ENCODE measurements at places on chromosomes 1 and 21. TPM values are rescaled to one million over a fixed set of nuclear protein-coding genes. Genes with fewer than 3 reads are reported as not detected.

The ARHGAP30 gene
- total RNA-seq, result 6.6 TPM

The LCE3E gene
- total RNA-seq, result not detected

DNA sequence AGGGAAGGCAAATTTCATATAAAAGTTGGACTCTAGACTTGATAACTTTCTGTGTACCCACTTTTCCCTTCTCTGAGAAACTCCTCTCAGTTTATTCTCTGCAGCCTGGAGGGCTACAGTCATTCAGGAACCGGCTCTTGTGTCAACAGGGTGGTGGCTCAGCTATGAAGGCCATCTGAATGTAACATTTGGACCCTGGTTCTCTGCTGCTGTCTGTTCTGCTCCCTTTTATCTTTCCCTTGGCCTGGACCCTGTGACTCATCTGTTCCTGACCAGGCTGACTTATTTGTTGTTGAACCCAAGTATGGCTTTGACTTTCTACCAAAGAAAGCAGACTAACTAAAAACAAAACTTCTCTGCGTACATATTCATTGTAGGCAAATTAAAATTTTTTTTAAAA lies 75.4 kb downstream of the CENPF start:
- no peaks in the 10 kb centered on the region for H3K4me1 ChIP-seq
- H3K27me3 ChIP-seq, result no peaks in the 10 kb centered on the region
- no peaks in the 10 kb centered on the region for H3K36me3 ChIP-seq

GRCh38 chr1:107460035-107460434 lies 319.2 kb downstream of the NTNG1 start:
- no peaks in the 10 kb centered on the region for H3K27me3 ChIP-seq
- no peaks in the 10 kb centered on the region for H3K36me3 ChIP-seq

GRCh38 chr1:45010855-45011811 lies at the start of gene HECTD3:
Gene HECTD3, minus strand, starts transcription at chr1:45011324. Its CDS starts 67 bp downstream, at chr1:45011257.
- H3K4me3 ChIP-seq, result peak within 1 kb of the TSS; percentile 82
- no peaks in the 10 kb centered on the region for H3K27me3 ChIP-seq
- peak; percentile 87 for DNase-seq

DNA sequence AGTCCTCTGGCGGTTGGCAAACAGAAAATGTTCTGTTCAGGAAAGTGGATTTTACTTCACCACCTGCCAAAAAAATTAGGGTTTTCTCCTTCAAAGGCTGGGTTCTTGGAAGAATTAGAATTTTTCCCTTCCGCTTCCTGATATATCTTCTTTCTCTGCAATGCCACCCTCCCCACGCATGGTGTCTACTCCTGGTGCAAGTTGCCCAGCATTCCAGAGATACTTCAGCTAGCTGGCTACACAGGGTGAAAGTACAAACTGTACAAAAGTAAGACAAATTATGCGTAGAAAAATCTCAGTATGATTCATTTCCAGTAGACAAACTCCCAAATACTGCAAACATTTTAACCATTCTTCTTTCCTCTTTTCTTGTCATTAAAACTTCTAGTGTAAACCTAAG lies 430.1 kb upstream of the ESRRG start:
- no peaks in the 10 kb centered on the region for H3K27me3 ChIP-seq
- no peak overlapping the region for H3K4me3 ChIP-seq
- H3K4me1 ChIP-seq, result no peaks in the 10 kb centered on the region
- no peak for DNase-seq
- H3K27ac ChIP-seq, result no peak overlapping the region

The KRTAP19-3 gene
- total RNA-seq, result not detected

The CFHR5 gene
- total RNA-seq, result 3.4 TPM

The TRABD2B gene
- total RNA-seq, result 2.6 TPM

The TNFRSF4 gene
- 0.08 TPM for total RNA-seq

GRCh38 chr1:198679535-198680173 lies 40.8 kb downstream of the PTPRC start:
- H3K27ac ChIP-seq, result peak overlapping the region; percentile 41
- no peaks in the 10 kb centered on the region for H3K27me3 ChIP-seq
- H3K36me3 ChIP-seq, result no peaks in the 10 kb centered on the region

- H3K4me3 ChIP-seq, result no peak overlapping the region
- no peak overlapping the region for H3K27ac ChIP-seq
- H3K27me3 ChIP-seq, result no peaks in the 10 kb centered on the region
- H3K4me1 ChIP-seq, result no peaks in the 10 kb centered on the region
These were observed 133.7 kb upstream of the RUNX3 start for GRCh38 chr1:25063591-25064416.

DNA sequence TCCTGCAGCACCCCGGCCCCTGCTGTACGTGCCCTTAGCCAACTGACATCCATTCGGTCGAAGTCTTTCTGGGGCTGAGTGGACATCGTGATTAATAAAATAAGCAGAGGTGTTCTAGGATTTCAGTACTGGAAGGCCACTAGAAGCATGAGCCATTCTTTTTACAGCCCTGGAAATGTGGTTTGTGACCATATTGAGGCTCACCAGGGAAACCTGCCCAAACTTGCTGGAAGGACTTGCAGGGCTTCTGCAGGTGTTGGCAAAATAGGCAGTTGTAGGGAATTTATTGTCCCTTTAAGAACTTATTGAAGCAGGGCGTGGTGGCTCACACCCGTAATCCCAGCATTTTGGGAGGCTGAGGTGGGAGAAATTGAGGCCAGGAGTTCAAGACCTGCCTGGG lies 80.8 kb downstream of the DOP1B start:
- H3K27ac ChIP-seq, result no peak overlapping the region
- H3K27me3 ChIP-seq, result no peaks in the 10 kb centered on the region
- H3K4me1 ChIP-seq, result peaks cover 12% of the 10 kb centered on the region
- no peak overlapping the region for H3K4me3 ChIP-seq
- no peak for DNase-seq

DNA sequence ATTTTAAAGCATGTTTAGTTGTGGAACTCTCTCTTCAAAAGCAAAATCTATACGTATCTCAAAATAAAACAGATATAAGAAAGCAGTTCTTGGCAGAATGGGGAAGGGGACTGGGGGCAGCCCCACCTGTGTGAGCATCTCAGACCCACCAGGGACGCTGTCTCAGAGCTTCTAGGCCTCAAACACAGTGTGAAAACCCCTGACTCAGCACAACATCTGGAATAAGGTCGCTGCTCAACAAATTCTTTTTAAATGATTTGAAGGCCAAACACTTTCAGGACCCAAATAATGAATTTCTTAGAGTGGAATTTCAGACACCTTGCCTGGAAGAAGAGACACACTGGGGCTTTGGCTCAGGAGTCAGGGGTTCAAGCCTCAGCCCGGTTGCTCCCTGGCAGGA lies 27.1 kb upstream of the GRHL3 start:
- H3K27me3 ChIP-seq, result no peaks in the 10 kb centered on the region
- peaks cover 12% of the 10 kb centered on the region for H3K4me1 ChIP-seq
- no peaks in the 10 kb centered on the region for H3K36me3 ChIP-seq

DNA sequence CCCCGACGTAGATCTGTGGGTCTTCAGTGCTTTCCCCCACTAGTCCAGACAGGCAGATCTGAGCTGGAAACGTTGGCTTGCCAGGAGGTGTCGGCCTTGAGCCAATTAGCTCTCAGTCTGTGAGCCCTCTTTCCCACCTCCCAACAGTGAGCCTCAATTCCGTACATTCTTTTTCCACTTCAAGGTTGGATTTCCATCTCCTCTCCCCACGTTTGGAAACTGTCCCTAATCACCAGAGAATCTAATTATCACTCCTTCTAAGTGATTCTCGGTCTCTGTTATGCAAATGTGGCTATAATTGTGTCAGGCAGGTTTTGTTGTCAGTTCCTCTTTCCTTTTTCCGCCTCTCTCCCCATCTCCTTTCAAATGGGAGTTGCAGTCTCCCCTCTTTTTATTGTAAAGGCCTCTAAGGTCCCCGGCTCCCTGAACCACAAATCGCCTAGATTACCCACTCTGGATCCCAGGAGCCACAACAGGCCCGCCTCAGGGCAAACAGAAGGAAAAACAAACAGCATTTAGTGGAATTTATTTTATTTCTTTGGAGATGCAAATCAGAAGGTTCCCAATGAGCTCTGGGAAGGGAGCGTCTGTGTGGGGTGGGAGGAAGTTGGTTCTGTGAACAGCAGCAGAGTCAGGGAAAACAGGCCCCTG lies 29.4 kb upstream of the LRRN2 start:
- DNase-seq, result no peak
- no peaks in the 10 kb centered on the region for H3K27me3 ChIP-seq
- no peaks in the 10 kb centered on the region for H3K36me3 ChIP-seq
- H3K27ac ChIP-seq, result no peak overlapping the region

- no peak overlapping the region for H3K27ac ChIP-seq
- H3K4me1 ChIP-seq, result peaks cover 2% of the 10 kb centered on the region
- H3K27me3 ChIP-seq, result no peaks in the 10 kb centered on the region
- H3K4me3 ChIP-seq, result no peak overlapping the region
These were observed 52.5 kb downstream of the LRIG2 start for GRCh38 chr1:113125517-113125916.

DNA sequence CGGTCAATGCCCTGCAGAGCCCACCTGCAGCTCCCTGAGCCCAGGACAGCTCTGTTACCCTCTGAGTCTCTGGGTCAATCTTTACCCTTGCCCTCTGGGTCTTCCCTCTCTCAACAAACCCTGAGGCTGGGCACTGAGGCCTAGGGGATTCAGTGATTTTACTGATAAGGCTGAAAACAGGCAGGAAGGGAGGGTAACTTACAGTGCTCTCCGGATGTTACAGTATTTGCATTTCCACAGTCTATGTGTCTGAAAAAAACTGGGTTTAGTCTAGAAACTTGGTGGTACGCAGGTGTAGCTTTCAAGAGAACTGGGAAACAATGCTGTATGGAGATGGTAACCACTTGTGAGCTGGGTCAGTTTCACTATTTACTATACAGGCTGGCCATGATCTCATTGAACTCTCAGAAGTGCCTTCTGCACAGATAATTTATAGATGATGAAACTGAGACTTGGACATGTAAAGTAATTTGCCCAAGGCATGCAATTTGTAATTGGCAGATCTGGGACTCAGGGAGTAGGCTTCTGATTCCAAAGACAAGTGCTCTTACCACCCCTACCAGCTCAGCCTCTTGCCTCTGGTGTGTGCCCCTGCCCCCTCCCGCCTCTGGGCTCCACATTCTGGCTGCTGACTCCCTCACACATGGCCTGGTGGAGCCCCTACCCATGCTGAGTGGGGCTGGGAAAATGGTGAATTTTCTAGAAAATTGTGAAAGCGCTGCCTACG lies 48.8 kb downstream of the TENT5C start:
- no peaks in the 10 kb centered on the region for H3K4me1 ChIP-seq
- H3K27ac ChIP-seq, result no peak overlapping the region
- H3K36me3 ChIP-seq, result no peaks in the 10 kb centered on the region
- H3K27me3 ChIP-seq, result no peaks in the 10 kb centered on the region
- DNase-seq, result no peak

Data from liver (tissue), 10 donors.